Central memory CD4-positive, alpha-beta T cell (primary cell): ENCODE measurements at places on chromosomes 16 and 17.
A peak's percentile ranks its signal among the peaks of the same experiment; 100 is the strongest.

DNA sequence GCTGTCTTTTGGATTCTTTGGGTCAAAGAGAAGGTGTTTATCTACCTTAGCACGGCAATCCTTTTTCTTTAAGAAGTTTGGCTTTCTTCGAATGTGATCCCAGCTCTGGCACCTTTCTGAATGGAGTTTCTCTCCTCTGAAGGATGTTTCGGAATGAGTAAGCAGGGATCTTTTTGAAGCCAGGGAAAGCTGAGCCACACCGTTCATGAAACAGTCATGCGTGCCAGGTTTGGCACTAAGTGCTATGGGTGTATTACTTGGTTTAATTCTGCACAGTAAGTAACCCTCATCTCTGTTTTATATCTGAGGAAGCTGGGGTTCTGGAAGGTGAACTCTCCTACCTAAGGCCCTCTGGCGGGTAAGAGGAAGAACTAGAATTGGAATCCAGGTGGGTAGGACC lies 234.5 kb downstream of the NTN1 start:
- no peak for DNase-seq

GRCh38 chr17:55727920-55728319 lies 5.3 kb upstream of the TMEM100 start:
- DNase-seq, result no peak

DNA sequence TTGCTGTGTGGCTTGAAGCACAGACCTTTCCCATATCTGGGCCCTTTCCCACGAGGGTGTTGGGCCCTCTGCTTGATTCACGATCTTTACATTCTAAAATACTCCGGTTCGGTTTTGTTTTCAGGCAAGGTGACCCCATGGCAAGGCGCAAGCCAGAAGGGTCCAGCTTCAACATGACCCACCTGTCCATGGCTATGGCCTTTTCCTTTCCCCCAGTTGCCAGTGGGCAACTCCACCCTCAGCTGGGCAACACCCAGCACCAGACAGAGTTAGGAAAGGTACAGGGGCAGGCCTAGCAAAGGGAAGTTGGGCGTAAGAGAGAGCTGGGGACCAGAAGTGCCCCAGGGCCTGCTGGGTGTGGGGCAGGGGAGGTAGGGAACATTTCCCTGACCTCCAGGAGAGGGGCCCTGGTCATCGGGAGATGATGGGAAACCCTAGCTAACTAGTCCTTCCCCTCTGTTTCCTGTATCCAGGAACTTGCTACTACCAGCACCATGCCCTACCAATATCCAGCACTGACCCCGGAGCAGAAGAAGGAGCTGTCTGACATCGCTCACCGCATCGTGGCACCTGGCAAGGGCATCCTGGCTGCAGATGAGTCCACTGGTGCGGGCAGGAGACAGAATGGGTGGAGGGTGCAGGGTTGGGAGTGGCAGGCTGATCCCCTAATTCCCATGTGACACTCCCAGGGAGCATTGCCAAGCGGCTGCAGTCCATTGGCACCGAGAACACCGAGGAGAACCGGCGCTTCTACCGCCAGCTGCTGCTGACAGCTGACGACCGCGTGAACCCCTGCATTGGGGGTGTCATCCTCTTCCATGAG lies 1.4 kb downstream of the ALDOA start:
- no peak for DNase-seq

DNA sequence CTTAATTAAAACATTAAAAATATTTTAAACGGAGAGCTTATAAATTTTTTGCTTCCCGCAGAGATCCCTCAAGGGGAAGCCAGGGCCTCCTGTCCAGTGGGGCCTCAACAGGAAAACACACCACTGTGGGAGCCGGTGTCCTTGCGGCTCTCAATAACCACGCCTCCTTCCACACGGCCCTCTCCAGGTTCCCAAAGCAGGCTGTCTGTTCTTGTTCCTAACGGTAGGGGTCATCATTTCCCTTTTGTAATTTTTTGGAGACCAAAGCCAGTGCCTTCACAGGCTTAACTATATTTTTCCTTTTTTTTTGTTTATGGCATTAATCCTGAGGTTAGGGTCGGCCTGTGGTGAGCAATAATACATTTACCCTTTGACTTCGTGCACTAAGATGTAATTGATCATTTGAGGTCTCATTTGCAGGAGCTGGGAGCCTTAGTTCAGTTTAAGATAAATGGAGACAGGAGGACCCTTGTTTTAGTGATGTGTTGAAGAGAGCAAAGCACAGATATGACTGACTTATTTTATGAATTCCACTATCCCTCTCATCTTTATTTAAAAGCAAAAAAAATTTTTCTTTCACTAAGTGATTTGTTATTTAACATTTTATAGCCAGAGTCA lies 77.5 kb upstream of the N4BP1 start:
- no peak for DNase-seq

DNA sequence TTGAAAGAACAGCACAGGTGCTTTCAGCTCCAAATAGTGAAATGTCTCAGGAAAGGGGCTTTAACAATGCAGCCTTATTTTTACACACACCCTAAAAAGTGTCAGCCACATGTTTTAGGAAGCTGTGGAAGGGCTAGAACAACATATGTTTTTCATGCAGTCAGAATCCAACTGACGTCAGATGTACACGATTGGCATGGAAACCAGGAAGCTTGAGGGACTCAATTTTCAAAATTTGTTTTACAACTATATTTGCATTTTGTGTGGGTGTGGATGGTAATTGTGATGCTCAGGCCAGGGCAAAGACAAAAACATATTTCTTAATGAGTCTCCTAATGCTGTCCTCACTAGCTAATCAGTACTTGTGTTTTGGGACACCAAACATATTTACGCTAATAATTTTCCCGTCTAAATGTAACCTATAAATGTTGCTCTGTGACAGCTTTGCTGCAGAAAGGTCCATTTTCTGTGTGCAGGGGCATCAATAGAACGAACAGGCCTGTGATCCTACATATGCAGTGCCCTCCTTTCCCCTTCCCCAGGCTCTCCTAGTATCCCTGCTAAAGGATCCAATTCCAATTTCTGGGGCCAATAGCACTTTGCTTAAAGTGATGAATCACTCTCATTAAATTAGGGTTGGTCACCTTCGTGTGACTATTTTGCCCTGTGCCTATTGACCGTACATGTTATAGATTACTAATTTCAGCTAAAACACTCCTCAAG lies 434.0 kb upstream of the CDH5 start:
- DNase-seq, result no peak

GRCh38 chr16:4514606-4515005 lies 24.0 kb downstream of the CDIP1 start:
- DNase-seq, result no peak

DNA sequence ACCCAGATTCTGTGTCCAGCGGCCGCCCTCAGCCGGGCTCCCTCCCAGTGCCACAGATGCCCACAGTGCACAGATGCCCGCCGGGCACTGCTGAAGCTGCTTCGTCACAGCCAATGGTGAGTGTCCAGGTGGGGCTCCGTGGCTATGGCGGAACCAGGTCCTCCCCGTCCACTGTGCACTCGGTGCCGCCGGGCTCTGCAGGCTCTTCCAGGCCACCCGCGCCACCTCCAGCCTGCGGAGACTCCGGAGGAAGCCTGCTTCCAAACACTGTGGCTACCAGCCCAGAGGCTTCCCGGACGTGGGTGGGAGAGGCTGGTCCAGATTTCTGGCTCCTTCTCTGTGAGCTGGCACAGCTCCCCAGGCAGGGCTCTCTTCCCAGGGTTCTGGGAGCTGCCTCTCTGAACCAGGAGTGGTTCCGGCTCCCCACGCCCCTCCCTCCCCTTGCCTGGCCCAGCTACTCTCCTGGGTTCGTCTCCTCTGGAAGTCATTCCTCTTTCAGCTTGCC lies 2.8 kb upstream of the PYCR1 start:
- no peak for DNase-seq

DNA sequence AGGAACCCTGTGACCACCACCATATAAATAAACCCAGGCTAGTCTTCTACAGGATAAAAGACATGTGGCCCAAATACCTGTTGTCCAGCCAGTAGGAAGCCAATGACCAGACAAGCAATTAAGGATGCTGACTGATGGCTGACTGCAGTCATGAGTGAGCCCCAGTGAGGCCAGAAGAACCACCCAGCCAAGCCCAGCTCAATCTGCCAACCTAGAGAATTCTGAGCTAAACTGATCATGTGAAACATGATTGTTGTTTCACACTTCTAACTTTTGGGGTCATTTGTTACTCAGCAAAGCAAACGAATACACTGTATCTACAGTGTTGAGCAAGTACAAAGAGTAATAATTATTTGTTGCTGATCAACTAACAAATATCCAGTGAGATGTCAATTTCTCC lies 86.4 kb downstream of the DNAH3 start:
- DNase-seq, result no peak

DNA sequence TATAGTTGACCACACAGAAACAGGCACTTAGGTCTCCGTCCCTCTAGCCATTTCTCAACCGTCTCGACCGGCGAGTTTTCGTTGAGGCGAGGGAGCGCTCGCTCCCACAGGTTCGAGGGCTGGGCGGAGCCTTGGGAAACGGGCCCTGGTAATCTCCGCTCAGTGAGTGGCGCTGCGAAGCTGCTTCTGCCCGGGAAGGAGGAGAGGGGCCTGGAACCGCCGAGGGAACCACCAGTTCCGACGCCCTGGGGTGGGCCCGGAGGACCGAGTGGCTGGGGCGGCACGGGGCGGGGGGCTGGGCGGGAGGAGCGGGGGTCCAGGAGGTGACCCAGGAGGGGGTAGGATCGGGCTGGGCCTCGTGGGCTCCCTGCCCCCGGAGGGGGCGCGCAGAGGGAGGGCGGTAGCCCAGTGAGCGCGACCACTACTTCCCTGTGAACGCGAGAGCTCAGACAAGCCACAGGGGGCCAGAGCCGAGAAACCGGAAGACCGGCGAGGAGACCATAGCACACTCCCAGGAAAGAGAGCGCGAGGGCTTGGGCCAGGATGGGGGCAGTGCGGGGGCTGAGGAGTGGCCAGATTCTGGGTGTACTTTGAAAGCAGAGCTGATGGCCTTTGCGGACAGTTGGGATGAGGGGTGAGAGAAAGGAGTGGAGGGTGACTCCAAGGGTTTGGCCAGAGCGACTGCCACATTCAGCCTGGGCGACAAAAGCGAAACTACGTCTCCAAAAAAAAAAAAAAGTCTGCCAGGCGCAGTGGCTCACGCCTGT lies 29.9 kb upstream of the ARL4D start:
- peak; percentile 54 for DNase-seq

DNA sequence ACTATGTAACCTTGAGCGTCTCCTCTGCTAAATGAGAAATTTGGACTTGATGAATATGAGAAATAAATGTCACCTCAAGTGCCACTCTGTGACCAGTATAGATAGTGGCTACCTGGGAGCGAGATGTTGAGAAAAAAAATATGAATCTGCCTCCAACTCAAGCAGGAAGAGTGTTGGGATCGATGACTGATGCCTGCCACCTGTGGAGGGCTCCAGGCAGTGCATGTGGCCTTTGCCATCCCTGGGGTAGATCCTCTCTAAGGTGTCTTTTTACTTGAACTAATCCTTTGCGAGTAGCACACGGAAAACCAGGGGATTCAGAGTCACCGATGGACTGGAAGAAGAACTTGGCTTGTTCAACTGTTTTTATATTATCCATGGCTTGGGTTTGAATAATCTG lies 9.4 kb downstream of the CCDC182 start:
- DNase-seq, result no peak

DNA sequence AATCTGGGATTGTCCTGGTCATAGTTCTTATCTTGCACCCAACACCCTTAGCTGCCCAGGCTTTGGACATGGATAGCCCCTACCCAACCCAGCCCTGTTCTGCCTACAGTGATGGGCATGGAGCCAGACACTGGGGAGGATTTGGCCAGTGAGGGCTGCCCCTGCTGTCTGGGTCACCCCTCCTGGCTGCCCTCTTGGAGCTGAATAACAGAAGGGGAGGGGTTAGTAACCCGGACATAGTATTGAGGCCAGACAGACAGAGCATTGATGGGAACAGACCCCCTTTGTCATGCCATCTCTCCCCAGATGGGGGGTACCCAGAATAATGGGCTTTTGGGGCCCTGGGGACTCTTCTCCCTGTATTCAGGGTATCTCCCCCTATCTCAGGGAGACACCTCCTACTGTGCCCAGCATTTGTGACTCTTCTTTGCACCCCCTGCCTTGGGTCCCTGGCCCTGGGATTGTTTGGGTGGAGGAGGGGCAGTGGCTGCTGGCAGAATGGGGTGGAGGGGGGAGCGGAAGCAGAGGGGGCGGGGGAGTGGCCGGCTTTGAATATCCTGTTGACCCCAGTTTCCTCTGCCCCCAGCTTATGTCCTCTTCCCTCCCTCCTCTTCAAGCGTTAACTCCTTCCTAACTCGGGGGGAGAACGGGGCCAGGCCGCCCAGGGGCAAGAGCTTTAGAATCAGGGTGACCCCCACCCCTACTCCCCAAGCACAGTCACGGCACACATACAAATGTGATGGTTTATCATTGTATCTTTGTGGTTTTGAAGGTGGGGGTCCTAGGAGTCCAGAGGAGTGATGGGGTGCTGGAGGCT lies 17.0 kb downstream of the GJD3 start:
- no peak for DNase-seq

DNA sequence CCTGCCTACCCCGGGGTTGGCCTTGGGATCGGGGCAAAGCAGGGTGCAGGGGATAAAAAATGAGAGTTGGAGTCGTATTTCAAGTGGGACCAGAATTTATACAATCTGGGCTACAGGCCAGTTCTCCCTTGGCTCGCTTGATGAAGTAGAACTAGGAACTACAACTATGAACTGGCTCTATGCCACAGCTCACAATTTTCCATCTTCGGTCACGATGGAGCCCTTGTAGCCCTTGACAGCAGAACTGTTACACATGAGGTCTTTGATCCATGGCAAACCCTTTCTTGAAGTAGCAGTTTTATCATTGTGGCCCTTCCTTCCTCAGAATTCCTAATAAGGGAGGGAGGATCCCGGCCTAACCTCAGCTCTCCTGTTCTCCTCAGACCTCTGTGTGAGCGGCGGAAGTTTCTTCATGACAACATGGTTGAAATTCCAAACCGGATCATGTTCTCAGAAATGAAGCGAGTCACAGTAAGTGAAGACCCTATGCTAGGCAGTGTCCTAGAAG lies 17.1 kb downstream of the LIG3 start:
- DNase-seq, result no peak

DNA sequence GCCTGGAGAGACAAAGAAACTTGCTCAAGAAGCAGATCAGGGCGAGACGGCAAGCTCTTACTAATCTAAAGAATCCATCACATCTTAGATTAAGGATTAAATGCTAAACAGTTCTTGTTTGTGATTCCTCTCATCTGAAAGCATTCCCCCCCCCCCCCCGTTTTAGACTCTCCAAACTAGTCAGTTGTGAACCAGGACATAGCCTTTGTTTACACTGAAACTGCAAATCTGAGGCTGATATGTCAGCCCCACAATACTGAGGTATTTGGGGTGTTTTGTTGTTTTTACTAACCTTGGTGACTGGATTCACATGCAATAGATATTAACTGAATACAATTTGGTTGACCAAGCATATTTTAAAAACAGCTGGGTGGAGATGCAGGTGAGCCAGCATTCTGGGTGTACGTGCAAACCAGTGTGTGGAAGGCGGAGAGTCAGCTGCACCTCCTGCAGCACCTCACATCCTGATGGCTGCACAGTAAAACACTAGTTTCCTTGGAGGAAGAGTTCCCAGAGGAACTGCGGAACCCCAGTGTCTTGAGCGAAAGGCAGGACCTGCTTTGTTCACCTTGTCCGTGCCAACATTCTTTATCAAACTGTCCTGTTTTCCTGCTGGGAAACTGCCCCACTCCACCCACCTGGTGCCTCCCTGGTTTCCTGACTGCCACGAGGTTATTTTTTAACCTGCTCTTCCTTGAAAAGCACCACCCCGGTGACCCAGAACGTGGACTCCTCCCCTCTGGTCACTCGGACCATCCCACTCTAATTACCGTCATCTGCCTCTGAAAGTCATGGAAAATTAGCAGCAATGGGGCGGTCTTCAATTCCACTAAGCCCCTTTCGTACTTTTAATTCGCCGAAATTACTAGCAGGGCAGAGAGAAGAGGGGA lies 1.2 kb upstream of the YPEL2 start:
- DNase-seq, result no peak
